ENCODE measurements at places on chromosomes 13 and 19.

- peak; percentile 60 for DNase-seq
Observed at GRCh38 chr13:26784704-26785639, 24.4 kb upstream of the GPR12 start.

DNA sequence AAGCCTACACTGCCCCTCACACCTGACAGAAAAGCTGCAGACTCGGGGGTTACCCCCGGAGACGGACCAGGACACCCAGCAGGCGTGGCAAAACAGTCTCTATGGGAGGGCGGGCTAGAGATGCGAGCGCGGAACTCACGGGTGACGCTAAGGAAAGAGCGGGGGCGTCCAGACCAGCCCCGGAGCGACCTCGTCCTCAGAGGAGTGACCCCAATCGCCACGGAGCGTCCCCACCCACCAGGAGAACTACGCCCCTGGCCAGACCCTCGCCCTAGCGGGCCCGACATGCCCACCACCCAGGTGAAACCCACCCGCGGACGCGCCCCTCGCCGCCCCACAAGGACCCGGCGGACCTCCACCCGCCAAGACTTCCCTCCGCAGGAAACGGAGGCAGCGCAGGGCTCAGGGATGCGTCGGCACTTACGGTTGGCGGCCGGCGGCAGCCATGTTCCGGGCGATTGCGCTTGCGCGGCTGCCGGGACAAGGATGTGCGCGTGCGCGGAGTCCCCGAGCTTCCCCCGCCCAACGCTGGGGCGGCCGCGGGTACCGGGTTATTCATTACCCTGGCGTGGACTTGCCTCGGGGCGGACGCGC, at the start of gene ZNF329:
ZNF329 (minus strand) TSS at position 462 of the 594 bp plus-strand sequence. CDS start 21,286 bp downstream, outside the sequence.
- DNase-seq, result peak; percentile 64

GRCh38 chr13:45659536-45659935, 42.6 kb upstream of the CBY2 start:
- no peak for DNase-seq

DNA sequence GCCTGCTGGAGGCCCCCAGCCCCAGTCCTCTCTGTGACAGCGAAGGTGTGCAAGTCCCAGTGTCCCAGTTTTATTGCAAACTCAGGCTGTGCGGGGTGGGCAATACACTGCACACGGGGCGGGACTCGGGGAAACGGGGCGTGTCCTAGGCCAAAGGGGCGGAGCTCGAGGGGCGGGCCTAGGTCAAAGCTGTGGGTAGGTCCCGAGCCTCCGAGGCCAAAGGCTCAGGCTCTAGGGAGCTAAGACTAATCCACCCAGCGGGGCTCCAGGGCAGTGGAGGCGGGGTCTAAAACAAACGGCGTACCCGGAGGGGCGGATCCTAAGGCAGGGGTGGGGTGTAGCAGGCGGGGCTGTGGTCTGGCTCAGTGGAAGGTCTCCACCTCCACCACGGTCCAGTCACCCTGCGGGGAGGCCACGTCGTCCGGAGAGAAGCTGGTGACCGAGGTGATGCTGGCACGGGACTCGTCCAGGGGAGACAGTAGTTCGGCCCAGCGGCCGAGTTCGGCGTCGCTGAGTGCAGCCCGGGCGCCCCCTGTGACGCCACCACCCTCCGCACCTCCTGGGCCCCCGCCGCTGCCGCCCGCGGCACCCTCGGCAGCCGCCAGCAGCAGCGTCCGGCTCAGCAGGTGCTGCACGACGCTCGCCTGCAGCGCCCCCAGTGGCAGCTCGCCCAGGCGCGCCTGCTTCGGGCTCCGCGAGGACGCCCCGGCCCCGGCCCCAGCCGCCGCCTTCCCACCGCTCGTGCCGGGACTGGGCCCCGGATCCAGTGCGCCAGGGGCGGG, 5.3 kb downstream of the PRR36 start:
- no peak for DNase-seq

GRCh38 chr13:74129500-74130191, 4.6 kb downstream of the KLF12 start:
- no peak for DNase-seq

GRCh38 chr13:40569024-40569350, 97.5 kb downstream of the FOXO1 start:
- DNase-seq, result no peak

GRCh38 chr13:91141543-91142061, 205.9 kb upstream of the MIR17HG start:
- DNase-seq, result no peak

DNA sequence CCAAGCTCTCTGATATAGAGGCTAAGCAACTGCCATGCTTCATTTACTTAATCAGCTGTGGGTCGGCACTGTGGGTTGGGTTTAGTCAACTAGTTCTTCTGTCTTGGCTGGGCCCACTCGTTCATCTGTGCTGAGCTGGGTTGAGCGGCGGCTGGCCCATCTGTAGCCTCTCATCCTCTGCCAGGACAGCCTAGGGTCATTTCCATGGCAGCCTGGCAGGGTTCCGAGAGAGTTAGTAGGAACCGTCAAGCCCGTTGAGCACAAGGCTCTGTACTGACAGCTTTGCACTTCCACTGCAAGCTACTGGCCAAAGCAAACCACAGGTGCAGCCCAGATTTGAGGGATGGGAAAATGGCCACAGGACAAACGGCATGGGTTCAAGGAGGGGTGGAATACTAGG, 6.6 kb upstream of the ZNF835 start:
- DNase-seq, result no peak

DNA sequence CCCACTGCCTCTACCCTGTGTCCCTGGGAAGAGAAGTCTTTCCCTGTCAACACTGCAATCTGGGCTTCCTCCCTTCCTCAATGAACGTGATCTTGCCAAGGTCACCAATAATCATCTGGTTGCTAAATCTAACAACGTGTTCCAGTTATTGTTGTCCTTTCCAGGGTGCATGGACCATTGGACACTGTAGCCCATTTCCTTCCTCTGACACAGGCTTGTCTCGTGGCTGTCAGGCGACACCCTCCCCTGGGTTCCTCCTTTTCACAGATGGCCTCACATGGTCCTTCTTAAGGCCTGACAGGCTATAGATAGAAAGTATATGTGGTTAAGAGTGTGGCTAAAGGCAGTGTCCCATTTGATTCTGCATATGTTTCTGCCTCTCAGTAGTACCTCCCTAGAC, 67.7 kb upstream of the STARD13 start:
- DNase-seq, result no peak

DNA sequence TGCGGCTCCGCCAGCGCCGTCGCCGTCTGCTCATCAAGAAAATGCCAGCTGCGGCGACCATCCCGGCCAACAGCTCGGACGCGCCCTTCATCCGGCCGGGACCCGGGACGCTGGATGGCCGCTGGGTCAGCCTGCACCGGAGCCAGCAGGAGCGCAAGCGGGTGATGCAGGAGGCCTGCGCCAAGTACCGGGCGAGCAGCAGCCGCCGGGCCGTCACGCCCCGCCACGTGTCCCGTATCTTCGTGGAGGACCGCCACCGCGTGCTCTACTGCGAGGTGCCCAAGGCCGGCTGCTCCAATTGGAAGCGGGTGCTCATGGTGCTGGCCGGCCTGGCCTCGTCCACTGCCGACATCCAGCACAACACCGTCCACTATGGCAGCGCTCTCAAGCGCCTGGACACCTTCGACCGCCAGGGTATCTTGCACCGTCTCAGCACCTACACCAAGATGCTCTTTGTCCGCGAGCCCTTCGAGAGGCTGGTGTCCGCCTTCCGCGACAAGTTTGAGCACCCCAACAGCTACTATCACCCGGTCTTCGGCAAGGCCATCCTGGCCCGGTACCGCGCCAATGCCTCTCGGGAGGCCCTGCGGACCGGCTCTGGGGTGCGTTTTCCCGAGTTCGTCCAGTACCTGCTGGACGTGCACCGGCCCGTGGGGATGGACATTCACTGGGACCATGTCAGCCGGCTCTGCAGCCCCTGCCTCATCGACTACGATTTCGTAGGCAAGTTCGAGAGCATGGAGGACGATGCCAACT, 24.4 kb upstream of the KCTD15 start:
- DNase-seq, result no peak

- DNase-seq, result no peak
Observed at GRCh38 chr19:41871573-41872383, 5.3 kb upstream of the CD79A start.

- DNase-seq, result no peak
Observed at GRCh38 chr13:79880818-79881217, 399.9 kb downstream of the NDFIP2 start.

DNA sequence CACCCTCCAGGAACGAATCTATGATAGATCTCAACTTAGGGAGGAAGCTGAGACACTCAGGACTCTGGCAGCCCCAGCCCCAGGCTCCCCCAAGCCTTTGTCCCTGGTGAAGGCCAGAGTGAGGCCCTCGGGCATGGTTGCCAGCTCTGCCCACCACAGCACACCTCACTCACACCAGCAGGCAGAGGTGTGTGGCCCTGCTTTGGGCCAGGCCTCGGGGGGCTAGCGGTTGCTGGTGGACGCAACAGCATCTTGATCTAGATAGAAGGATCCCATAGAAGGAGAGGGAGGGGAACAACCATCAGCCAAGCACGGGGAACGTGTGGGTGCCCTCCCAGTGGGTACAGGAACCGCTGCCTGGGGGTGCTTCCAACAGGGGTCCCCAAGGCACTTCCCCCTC, 36.7 kb downstream of the DNMT1 start:
- DNase-seq, result no peak

GRCh38 chr19:55354698-55355212, at the start of gene COX6B2:
COX6B2 (minus strand) TSS chr19:55354719; CDS start chr19:55354521, 198 bp downstream.
- DNase-seq, result no peak

GRCh38 chr19:53019684-53020083, 6.0 kb downstream of the ERVV-1 start:
- no peak for DNase-seq

- no peak for DNase-seq
Observed at GRCh38 chr13:77337159-77337558, 10.3 kb upstream of the MYCBP2 start.

DNA sequence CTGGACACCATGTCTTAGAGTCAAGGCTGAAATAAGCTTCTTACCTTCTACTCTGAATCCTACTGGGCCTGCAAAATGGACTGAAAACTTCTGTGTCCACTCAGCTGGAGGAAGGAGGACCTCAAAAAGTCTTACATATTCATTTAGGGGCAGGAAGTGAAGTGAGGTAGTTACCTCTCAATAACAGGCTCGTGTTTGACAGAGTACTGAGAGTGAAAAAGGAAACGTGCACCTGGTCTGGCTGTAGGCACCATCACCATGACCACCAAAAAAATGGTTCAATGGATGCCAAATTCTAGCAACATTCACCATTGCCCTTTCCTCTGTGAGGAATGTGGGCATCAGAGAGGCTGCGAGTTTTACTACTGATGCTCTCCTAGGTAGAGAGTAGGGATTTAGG, 176.2 kb downstream of the RFC3 start:
- DNase-seq, result no peak

GRCh38 chr13:62767473-62767872, 1351.8 kb upstream of the PCDH20 start:
- DNase-seq, result no peak

DNA sequence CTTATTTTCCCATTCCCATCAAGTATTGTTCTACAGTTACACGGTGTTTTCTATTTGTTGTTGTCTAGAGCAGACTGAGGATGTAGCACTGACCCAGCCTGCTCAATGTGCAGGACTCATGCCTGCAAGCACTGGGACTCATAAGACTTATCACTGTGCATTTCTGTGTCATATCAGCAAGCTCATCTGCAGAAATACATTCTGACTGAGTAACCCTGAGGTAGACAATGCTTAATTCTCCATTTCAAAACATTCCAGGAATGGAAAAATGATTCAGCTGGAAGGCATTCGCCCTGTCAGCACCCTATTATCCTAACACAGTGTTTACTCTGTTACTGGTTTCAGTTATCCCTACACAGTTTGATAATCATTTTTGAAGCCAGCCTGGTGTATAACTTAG, 2506.4 kb downstream of the PCDH9 start:
- DNase-seq, result no peak

DNA sequence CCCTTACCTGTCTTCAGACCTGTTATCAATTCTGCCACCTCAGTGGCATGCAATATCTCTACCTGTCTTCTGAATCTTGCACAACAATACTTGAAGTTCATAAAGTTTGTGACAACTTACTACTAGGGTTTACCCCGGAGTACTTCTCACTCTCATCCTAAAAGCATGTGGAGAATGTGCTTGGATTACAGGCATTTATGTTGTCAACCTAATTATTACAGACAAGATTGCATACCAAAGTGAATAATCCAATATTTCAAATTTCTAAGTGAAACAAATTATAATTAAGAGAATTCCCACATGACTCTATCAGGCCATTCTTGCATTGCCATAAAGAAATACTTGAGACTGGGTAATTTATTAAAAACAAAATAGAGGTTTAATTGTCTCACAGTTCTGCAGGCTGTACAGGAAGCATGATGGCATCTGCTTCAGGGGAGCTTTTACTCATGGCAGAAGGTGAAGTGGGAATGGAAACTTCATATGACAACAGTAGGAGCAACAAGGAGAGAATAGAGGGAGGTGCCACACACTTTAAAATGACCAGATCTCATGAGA, 661.0 kb upstream of the SPRY2 start:
- no peak for DNase-seq

GRCh38 chr19:18046059-18046718, 38.2 kb downstream of the ARRDC2 start:
- DNase-seq, result no peak

DNA sequence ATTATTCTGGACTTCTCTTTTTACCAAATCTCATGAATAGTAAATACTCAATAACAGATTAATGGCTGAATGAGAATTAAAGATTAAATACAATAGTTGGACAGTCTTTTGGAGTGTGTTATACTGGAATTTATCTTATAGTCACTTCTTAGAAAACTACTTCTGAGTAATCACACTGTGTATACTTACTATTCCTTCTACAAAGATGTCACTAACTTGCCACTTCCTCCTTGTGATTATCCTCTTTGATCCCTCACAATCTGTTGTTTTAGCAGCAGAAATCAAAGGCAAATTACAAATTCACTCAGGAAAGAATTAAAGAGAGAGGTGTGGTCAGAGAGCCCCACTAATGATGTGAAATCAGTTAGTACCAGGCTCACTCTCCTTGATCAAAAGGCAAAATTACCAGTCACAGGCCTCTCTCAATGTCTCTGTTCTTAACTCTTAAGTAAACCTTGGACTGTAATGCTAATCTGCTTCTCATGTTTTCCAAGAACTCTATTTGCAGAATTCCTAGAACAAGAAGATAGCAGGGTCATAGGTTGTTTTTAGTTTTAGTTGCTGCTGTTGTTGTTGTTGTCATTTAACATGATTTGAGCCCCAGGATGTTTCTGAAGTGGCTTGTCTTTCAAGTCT, 37.3 kb upstream of the FNDC3A start:
- no peak for DNase-seq

DNA sequence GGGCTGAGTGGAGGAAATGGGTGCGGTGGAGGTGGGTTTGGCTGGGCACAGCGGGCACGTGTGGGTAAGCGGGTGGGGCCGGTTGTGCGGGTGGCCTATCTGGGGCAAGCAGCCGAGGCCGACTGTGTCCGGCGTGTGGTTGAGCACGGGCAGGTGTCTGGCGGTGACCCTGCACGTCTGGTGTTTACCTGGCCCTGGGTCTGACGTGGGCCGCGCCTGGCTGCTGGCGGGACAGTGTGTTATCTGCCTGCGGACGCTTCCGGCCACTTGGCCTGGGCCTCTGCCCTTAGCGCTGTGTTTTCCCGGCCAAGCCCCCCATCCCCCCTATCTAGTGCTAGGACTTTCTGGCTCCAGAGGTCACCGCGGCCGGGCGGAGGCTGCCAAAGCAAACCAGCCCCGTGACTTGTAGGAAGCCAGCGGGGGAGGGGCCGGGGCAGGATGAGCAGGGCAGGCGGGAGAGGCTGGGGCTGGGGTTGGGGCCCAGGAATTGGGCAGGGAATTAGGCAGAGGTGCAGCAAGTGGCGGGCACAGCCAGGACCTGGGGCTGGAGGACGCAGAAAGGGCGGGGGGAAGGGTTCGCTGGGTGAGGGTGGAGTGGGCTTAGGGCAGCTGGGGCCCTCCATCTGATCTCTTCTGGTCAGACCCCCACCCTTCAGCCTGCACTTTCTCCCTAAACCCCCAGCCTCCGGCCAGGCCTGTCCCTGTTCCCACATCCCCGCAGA, 534 bp upstream of the HPN start:
- DNase-seq, result no peak

Measured in NCI-H526 treated with DMSO at 0.1 percent for 48 hours (cell line).